ENCODE measurements at places on chromosomes 4 and X.

DNA sequence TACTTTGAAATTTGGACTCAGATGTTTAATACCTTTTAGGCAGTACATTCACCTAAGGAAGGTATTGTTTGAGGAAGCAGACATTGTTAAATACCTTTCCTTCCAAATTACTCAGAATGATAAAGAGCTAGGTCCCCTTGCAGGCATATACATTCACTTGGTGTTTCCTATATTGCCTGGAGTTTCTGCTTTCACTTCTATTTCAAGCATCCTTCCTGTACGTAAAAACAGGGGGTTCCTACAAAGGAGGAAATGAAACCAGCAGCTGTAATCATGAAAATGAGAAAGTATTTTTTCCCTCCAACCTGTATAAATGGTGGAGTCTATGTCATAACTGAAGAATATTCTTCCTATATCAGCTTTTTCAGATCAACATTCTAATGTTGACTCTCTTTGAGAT is 90.4 kb upstream of the RASGEF1B start:
- DNase-seq: peak; percentile 68

GRCh38 chr4:110196206-110196870 is 2.1 kb downstream of the ELOVL6 start:
- peak; percentile 27 for DNase-seq

- no peak for DNase-seq
Observed at GRCh38 chrX:107707866-107708265, 67.7 kb downstream of the TSC22D3 start.

- DNase-seq: no peak
Observed at GRCh38 chrX:123217077-123217476, 33.0 kb downstream of the GRIA3 start.

DNA sequence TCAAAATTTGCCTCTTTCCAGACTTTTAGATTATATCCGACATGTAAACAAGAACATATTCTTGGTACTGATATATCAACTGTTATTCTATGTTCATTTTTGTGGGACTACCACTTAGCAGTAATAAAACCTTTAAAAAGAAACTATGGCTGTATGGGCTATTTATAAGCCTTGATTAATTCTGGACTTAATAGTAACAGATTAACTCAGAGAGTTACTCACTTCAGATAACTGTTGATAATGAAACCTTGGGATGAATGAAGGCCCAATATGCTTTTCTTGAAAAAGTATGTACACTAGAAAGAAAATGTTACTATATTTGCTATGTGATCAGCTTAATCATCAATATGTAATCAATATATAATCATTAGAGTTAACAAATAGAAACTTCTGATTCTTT is 595.9 kb upstream of the BOD1L1 start:
- DNase-seq: no peak

DNA sequence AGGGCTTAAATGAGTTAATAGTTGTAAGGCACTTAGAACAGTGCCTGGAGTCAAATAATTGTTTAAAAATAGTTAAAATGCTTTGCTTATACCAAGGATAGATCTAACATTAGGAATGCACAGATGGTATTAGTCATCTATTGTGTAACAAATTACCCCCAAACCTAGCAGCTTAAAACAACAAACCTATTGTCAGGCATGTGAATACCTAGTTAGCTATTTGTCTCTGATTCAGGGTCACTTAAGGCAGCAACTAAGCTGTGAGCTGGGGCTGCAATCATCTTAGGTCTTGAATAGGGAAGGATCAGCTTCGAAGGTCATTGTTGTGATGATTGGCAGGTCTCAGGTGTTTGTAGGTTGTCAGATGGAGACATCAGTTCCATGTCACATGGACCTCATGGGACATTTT is 42.4 kb upstream of the AGA start:
- no peak for DNase-seq

GRCh38 chr4:53205970-53206369 is 159.9 kb downstream of the SCFD2 start:
- DNase-seq: no peak

DNA sequence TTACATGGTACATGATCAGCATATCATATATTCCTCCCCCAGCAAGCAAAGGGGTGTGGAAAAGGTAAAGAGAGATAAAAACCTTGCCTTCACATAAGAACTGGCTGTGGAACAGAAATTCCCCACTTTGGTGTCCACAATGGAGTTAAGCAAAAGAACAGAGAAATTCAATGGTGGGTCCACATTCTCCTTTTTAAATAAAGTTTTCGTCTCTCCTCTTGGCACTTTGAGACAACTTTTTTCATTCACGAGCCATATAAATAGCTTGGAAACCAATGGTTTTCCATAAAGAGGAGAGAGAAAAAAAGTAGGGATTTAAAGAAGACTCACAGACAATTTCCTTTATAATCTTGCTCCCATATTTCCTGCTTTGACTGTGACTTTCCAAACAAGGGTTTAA is 148.1 kb downstream of the TSPAN5 start:
- no peak for DNase-seq

- DNase-seq: no peak
Observed at GRCh38 chr4:151418385-151418784, 9.4 kb downstream of the FHIP1A start.

GRCh38 chr4:186348433-186348832 is 82.4 kb downstream of the F11 start:
- no peak for DNase-seq

DNA sequence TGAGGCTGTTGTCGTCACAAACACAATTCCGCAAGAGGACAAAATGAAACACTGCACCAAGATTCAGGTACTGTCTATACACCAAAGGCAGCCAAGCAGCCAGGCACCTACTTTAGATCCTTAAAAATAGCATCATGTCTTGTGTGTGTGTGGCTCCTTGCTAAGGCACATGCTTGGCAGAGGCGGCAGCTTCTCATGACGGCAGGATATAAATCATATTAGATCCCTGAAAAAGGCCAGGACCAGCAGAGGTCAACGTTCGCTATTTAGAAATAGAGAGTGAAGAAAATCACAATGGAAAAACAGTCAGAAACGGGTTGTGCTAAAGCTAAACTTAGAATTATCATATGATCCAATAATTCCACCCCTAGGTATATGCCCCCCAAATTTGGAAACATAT is 29.5 kb downstream of the PRPS2 start:
- DNase-seq: no peak

- DNase-seq: peak; percentile 80
Observed at GRCh38 chrX:154443992-154444754, at the start of gene FAM50A. Gene FAM50A, plus strand, starts transcription at chrX:154444141. Its CDS starts 95 bp downstream, at chrX:154444236.

DNA sequence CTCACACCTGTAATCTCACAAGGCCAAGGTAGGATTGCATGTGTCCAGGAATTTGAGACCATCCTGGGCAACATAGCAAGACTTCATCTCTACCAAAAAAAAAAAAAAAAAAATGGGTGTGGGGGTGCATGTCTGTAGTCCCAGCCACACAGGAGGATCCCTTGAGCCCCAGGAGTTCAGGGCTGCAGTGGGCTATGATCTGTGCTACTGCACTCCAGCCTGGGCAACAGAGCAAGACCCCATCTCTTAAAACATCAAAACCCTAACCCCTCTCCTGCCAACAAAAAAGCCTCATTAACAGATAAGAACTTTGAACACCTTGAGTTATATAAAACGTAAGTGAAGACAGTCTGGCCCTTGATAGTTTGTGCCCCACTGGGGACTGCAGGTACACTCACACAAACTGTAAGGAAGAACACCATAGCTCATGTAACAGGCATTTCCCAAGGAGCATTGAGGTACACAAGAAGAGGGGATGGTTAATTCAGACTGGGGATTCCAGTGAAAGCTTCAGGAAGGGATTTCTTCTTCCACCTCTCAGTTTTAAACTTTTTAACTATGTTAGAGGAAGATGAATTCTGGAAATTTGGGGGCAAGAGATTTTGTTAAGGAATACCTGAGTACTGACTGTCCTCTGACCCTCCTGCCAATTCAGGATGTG is 34.7 kb downstream of the RBPJ start:
- DNase-seq: no peak

DNA sequence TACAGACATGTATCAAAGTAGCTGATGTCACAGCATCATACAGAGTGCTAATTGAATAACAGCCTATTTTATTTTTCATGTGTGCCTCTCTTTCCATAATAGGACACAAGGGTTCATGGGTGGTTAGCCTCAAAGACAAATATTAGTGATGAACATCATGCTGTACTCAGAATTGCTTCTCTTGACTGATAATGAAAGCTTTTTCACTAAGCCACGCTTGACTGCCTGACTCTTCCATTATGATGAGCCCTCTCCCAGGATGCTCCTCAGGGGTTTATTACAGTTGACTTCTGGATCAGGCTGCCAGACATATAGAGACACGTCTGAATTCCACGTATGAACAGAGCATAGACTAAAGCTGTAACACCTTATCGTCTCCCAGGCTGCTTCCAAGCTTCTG is 2757.5 kb downstream of the PCDH7 start:
- DNase-seq: no peak

- DNase-seq: no peak
Observed at GRCh38 chr4:141548791-141549190, 87.6 kb upstream of the IL15 start.

DNA sequence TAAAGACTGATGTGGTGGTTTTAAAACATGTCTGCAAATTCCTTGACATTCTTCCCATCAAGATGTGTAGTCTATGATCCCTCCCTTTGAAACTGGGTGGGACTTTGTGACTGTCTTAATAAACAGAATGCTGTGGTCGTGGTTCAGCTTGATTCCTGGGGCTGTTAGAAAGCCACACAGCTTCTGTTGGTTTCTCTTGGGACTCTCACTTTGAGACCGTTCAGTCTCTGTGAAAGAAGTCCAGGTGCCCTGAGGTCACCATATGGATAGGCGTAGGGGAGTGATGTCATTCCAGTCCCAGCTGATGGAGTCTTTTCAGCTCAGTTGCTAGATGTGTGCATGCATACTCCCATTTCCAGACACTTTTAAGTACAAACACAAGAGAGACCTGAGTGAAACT is 216.6 kb downstream of the KDR start:
- no peak for DNase-seq

DNA sequence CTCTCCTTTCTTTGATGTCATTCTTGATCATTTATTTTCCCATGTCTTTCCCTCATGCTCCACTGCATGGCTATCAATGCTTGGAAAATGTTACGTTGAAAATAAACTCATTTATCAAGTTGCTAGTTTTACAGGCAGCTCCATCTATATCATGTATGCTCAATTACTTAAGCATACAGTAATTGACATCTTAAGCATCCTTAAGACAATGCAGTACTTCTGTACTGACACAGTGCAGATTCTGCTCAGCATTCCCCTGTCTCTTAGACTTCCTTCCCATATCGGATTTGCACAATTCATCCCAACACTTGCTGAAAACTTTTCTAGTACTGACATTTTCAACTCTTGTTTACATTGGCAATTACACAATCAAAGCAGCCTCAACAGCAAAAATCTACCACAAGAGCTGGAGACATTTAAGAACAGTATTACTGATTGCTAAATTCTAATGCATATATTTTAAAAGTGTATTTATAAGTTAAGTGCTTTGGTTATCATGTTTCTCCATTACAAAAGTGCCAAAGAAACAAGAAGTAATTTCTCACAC is 165.6 kb downstream of the ATP10D start:
- DNase-seq: no peak

- no peak for DNase-seq
Observed at GRCh38 chrX:41723826-41724225, at the start of gene GPR82. Gene GPR82, plus strand, starts transcription at chrX:41724181. Its CDS starts 2,846 bp downstream, at chrX:41727027.

DNA sequence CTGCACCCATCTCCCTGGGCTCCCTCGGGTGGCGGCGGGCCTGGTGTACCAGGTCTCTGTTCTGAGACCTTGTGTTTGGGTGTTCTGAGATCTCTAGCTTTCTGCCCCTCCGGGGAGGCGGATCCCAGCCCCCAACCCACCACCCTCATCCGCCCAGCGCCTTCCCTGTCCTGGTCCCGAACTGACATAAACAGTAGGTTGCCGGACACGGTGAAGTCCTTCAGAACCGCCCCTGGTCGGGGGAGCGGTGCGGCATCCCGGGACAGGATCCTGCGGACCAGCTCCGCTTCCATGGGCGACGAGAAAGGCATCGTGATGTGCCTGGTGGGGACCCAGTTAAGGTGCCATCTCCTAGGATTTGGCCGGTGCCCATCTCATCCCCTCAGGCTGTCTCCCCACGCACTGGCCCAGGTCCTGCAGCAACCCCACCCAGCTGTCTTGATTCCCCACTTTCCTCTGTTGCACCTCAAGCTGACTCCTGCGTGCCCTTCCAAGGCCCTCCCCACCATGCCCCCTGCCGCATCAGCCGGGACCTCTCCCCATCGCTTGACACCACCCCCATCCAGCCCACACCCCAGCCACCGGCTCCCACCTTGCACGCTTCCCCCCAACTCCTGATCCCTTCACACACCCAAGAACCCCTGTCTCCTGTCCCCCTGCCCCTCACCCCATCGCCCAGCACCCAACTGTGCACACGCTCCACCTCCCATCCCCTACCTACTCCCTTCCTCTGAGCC is 900 bp downstream of the CTAG2 start:
- no peak for DNase-seq

DNA sequence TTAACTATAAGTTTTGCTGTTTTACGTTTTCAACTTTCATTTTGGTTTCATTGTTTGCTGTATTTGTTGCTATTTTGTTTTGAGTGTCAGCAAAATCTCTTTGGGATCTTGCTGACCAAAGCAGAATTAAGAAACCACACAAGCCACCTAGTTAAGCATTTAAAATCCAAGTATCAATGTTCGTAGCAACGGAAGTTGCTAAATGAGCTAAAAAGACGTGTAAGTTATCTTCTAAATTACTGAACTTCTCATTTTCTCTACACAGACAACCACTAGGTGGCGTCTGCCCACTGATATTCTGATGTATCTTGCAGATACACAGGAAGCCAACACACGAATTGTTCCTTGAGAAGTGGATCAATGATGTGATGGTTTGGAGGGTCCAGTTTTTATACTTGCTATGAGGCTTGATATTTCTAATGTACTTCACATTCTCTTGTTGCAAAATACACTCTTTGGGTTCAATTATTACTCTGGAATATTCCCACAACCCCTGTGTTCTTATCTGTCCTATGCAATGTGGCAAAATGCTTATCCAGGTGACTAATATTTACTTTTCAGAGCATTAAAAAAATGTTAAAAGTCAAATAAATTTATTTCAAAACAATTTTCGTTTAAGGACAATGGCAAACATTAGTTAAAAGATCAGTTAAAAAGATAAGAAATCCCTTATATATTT is 250.5 kb downstream of the TECRL start:
- DNase-seq: peak; percentile 7

GRCh38 chr4:11042760-11043159 is 358.2 kb upstream of the CLNK start:
- no peak for DNase-seq

GRCh38 chrX:2391869-2392606 is 108.7 kb downstream of the DHRSX start:
- no peak for DNase-seq
